ENCODE measurements at places on chromosomes 2 and 18.
A peak's percentile ranks its signal among the peaks of the same experiment; 100 is the strongest.

DNA sequence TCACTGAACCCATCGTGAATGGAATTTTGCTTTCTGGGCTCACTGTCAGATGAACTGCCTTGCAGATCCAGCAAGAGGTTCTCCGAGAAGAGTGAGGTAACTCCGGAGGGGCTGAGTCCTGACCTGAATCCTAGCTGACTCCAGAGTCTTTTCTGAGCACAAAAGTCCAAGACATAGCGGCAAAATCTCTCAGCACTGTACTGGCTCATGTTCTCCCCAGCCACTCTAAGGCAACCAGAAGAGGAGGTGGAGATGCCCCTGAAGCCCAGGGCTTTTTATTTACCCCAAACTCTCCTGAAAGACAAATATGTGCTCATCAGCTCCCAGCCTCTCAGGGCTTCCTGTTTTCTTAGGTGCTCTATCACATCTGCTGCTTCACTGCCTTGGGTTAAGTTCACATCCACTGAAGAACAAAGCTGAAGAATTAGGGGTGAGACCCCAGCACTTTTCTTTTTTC, 221.8 kb downstream of the MREG start:
- no peak for DNase-seq

- DNase-seq, result no peak
Observed at GRCh38 chr2:101619191-101619591, 78.3 kb upstream of the MAP4K4 start.

- DNase-seq, result no peak
Observed at GRCh38 chr2:236947294-236947693, 138.4 kb upstream of the COPS8 start.

DNA sequence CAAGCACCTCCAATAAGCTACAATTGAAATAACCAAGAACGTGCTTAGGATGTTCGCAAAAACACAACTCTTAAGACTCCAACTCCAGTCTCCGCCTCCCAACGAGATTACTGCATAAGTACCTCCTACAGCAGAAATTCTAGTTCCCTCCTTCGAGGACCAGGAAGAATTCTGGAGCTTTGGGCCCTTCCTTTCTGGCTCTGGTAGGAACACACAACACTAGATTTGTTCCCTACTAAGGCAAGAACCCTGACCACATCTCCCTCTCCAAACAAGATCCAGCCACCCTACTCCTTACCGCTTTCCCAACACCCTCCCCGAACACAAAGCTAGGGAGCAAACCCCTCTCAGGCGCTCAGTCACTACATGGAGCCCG, 721 bp downstream of the ADAM17 start:
- DNase-seq, result peak; percentile 69

DNA sequence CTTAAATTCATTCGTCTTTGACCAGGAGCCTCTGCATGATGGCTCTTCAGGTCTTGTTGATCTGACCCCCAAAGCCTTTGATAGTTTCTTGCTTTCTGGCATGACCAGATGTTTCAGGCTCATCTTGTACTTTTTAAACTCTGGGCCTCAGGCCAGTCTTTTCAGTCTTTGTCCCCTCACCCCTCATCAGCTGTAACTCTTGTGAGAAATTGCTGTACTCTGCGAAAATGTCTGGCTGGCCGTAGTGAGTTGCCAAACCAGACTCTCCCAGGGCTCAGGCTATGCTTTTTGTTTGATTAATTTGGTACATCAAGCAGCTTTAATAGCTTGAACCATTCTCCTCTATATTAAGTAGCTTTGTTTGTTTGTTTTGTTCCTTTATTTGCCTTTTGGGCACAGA, 75.9 kb downstream of the BABAM2 start:
- DNase-seq, result peak; percentile 47

DNA sequence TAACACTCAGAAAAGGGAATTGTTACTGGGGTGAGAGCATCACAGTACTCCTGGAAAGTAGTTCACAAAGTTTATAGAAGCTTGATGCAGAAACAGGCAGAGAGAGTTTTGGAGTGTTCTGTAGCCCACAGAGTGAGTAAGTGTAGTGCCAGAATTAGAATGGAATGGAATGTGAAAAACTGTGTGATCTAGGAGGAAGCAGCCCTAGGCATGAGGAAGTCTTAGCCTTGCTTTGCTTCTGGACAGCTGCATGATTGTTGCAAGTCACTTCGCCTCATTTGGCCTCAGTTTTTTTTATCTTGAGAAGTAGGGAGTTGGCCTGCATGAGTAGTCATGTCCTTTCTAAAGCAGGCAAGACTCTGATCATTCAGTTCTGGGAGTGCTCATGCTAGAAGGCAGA, 10.9 kb downstream of the SERPINB12 start:
- no peak for DNase-seq

- DNase-seq, result no peak
Observed at GRCh38 chr2:165499131-165499530, 29.6 kb downstream of the CSRNP3 start.

GRCh38 chr2:32058130-32058529, 5.2 kb upstream of the SPAST start:
- no peak for DNase-seq

- DNase-seq, result no peak
Observed at GRCh38 chr2:18119883-18120282, 241.4 kb downstream of the KCNS3 start.

- DNase-seq, result no peak
Observed at GRCh38 chr2:238250896-238251295, 11.1 kb upstream of the HES6 start.

- no peak for DNase-seq
Observed at GRCh38 chr2:219459460-219460311, 25.0 kb downstream of the SPEG start.

GRCh38 chr2:234989183-234989701, 37.4 kb downstream of the SH3BP4 start:
- peak; percentile 86 for DNase-seq

- no peak for DNase-seq
Observed at GRCh38 chr2:127653421-127654083, 7.6 kb downstream of the GPR17 start.

GRCh38 chr2:152094014-152094413, 4.8 kb downstream of the CACNB4 start:
- DNase-seq, result no peak

DNA sequence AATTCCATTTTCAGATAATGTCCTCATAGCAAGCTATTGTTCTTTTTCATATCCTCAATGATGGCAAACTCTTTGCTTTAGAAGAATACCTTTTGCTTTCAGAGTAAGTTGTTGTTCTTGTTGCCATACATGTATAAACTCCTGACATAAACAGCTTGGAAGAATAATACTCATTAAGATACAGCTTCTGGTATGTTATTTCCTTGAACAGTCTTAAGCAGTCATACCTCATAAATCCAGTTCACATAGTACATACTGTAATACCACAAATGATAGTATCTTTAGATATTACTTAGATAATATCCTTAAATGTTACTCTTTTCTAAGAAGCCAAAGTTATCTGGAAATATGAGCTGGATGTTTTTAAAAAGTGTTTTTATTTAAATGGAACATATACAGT, 23.2 kb downstream of the METTL8 start:
- no peak for DNase-seq

DNA sequence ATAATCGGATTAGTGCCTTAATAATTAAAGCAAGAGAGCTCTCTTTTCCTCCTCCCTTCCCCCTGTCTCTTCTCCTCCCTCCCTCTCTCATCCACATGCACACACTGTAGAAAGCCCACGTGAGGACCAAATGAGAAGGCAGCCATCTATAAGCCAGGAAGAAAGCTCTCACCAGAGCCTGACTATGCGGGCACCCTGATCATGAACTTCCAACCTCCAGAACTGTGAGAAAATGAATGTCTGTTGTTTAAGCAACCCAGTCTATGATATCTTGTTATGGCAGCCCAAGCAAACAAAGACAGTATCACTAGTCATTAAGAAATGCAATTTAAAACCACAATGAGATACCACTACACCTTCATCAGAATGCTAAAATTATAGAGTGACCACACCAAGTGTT, 220.3 kb downstream of the EN1 start:
- DNase-seq, result no peak

DNA sequence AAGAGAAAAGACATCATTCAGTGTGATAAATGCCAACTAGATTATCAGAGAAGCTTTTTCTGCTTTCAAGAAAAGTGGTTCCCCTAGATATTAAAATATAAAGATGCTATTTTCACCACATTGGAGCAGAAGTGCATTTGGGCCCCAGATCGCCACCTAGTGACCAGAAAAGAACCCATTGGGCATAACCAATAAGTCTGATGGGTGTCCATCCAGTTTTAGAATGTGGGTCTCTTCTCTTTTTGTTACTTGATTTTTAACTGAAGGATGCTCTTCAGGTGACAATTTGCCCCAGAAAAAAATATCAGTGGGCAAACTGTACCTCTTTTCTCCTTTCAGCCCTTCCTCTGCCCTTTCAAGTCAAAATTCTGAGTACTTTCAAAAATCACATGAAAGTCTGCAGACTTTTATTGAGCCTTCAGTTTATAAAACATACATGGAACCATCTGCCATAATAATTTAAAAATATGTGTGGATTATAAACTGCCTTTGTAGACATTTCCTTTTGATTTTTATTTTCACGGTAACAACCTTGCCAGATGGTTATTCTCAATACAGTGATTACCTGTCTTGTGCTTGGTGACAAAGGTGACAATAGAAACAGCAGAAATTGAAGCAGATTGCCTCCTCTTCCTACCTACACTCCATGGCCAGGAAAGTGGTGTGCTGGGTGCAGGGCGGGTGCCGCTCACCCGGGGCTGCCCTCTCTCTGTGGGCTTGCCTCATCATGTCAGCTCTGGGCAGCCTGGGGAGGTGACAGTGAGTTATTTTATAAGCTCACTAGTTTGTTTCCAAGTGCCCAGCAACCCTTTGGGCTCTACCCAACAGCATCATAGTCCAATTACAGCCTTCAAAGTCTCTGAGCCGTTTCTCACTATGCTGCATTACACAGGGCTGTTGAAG, 124.5 kb downstream of the DCDC2C start:
- no peak for DNase-seq

DNA sequence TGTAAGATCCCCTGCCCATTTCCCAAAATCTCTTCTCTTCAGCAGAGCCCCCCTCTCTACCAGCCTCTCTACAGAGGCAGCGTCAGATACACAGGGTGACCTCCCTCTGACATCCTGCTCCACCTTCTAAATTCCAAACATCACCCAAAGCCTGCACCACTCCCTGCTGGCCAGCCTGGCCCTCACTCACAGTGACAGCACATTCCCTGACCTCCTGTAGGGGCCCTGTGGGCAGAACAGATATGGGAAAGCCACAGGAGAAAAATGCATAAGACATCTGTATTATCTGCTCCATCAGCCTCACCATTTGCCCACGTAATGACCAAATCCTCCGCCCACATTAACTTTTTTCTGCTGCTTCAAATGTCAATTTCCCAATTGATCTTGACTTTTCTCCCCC, 40.6 kb downstream of the TRABD2A start:
- no peak for DNase-seq

DNA sequence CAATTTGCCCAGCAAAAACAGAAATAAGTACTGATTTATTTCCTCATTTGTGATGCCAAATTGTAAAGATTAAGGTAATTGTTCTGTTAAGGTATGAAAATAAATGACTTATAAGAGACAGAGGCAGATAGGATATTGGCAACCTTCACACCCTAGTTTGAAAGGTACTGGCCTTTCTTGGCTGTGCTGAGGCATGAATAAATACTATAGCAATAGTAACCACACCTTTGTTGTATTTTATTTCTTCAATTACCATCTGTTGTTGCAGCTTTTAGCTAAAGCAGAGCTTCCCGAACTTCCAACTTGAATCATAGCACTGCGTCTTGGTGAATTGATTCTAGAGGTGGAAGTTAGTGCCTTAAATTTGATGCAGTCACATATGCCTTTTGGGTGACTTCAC, 55.9 kb downstream of the FMNL2 start:
- no peak for DNase-seq

DNA sequence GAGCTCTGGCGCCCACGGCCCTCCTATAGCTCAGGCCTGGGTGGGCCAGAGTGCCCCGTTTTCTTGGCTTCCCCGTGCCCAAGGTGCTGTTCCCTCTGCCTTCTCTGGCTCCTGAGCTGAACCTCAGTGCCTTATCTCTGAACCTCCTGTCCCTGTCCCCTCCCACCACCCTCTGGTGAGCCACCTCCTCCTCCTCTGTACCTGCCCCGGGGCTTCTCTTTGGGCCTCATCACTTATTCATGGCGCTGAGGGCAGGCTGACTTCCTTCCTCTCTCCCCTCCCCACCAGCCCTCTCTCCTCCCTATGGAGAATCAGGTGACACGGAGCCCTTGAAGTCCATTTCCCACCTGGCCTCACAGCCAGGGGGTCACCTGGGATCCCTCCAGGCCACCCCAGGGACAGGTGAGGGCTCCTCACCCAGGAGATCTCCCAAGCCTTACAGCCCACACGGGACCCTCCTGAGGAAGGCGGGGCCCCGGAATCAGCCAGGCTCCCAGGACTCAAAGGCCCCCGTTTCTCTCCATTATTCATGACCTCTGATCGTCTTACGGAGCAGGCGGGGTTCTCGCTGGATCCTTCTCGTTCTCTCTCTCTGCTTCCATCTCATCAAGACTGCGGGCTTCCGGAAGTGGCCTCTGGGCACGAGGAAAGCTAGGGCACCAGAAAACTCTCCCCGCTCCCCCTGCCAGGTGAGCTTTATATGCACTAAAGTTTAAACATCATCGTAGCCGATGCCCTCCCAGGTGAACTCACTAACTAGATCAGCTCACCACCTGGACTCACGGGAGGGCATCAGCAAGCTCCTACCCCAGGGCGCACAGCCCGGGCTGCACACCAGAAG, at the start of gene LOXHD1:
Gene LOXHD1, minus strand, starts transcription at position 106 of the 841 bp plus-strand sequence. CDS start 187 bp downstream, outside the sequence.
- DNase-seq, result no peak

GRCh38 chr2:54581326-54582039, 125.4 kb downstream of the SPTBN1 start:
- no peak for DNase-seq

- no peak for DNase-seq
Observed at GRCh38 chr2:99032786-99033185, 96.8 kb upstream of the CRACDL start.

DNA sequence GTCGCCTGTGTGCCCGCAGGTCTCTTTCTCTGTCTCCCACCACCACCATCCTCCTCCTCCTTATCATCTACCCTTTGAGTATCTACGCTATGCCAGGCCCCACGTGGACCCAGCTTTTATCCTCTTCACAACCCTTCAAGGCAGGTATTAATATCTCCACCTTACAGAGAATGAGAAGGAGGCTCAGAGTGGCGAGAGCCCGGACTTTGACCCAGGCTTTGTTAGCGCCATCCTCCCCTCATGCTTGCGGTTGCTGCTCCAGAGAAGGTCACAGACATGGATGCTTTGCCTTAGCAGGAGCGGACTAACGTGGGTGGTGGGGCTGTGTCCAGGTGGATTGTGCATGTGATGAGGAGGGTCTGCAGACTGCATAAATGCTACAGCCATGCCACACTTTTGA, 119.8 kb downstream of the CELF4 start:
- DNase-seq, result no peak

- no peak for DNase-seq
Observed at GRCh38 chr18:79962311-79962710, 2.1 kb upstream of the HSBP1L1 start.

DNA sequence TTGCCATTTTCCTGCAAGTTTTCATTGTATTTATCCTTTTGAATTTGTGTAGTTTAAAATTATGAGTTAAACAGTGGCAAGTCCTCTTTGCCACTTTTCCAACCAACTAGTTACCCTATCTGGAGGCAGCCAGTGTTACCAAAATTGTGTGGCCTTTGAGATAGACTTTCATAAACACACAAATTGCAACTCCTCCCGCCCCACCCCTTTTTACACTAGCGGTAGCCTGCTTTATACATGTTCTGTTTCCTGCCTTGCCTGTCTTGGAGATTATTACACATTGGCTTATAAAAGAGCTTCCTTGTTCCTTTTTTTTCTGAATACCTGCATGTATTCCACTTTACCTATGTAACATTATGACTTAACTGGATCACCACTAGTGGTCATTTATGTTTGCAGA, 56.5 kb downstream of the RPIA start:
- DNase-seq, result no peak

- DNase-seq, result no peak
Observed at GRCh38 chr2:19757586-19757985, 144.2 kb downstream of the TTC32 start.

Measured in left hindlimb (tissue), 1 donor.